Heart left ventricle (tissue), 16 donors: ENCODE measurements at places on chromosomes 12 and 14. TPM values are rescaled to one million over a fixed set of nuclear protein-coding genes. Genes with fewer than 3 reads are reported as not detected.

The CCDC196 gene
- not detected for polyA plus RNA-seq

The SLC7A7 gene
- 1.3 TPM for polyA plus RNA-seq

The CLEC7A gene
- 1.1 TPM for polyA plus RNA-seq

The FAM186B gene
- polyA plus RNA-seq = 0.17 TPM

The KRT83 gene
- not detected for polyA plus RNA-seq

The SOCS2 gene
- 14.0 TPM for polyA plus RNA-seq

The RNF212B gene
- polyA plus RNA-seq = not detected

The THTPA gene
- 28.7 TPM for polyA plus RNA-seq

The CCDC197 gene
- 0.23 TPM for polyA plus RNA-seq

The HOXC10 gene
- polyA plus RNA-seq = not detected

The PALS1 gene
- polyA plus RNA-seq = 9.5 TPM

The B4GALNT3 gene
- polyA plus RNA-seq = 38.7 TPM

The ST8SIA1 gene
- 0.75 TPM for polyA plus RNA-seq

The RHEBL1 gene
- 0.50 TPM for polyA plus RNA-seq

The DBX2 gene
- not detected for polyA plus RNA-seq

The TBX5 gene
- 21.3 TPM for polyA plus RNA-seq

The L3HYPDH gene
- polyA plus RNA-seq = 18.9 TPM
